ENCODE measurements at places on chromosomes 5 and 9. TPM values are rescaled to one million over a fixed set of nuclear protein-coding genes. Genes with fewer than 3 reads are reported as not detected.

DNA sequence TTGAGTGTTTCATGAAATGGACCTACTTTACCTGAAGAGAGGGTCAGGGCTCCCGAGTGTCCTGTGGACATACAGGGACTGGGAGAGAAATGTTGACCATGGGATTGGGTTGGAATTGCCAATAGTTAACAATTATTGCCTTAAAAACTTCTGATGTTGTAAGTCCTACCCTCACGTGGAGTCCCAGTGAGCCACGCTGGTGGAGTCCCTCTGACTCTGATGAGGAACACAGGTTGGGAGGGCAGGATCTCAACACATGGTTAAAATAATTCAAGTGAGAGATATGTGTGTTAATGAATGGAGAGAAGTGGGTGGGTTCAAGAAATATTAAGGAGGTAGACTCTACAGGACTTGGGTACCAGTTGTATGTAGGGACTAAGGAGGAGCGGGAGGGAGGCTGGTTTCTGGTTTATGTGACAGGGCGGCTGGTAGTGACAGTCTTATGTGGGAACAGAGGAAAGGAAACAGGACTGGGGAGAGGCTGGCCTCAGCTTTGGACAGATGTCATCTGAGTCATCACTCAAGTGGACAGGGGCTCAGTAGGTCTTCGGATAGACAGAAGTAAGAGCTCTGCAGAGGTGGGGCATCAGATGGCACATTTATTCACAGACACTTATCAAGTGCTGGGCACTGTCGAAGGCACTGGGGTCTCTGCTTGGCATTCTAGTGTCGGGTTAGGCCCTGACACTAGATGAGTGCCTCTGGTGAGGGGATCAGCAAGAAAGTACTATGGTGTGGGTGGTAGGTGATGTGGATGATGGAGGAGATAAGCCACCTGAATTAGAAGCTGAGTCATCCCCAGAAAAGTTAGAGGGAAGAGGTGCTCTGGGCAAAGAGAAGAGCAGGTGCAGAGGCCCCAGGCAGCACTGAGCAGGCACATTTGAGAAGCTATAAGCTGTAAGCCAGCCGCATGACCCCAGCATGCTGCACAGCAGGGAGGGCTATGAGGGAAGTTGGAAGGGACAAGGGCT, 27.2 kb downstream of the MAML1 start:
- DNase-seq, result no peak

DNA sequence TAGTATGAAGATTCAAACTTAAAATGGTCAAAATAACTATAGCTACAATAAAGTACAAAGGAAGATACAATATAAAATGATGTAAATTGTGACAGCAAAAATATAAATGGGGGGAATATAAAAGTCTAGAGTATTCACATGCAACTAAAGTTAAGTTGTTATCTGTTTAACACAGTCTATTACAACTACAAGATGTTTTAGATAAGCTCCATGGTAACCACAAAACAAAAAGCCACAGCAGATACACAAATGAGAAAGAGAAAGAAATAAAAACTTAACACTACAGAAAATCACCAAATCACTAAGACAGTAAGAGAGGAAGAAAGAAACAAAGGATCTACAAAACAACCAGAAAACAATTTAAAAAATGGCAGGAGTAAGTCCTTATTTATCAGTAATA, 17.0 kb upstream of the SH3TC2 start:
- no peak for DNase-seq

DNA sequence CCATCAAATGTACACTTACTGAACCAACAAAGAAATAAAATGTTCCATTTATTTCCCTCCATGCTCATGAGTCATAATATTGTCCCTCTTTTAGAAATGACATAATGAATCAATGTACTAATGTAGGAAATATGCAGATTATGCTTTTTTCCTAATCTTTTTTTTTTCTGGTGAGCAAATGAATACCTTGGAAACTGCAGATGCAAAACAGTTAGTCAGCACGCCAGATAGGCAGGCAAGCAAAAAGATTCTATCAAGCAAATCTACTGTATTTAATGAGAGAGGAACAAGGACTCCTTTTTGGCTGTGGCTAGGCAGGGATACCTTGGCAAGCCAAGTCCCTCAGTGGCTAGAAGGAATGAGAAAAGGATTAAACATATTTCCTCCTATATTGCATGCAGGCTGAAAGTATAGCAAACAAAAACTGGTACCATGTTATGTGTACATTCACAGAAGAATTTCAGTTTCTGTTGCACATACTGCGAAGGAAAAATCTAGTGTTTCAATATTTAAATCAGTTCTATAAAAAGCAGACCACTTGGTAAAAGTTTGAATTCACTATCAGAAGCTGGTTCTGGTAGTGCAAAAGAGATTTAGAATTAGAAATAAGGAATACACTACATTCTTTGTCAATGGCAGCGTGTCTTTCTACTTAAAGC, 605.4 kb downstream of the TLE1 start:
- no peak for DNase-seq

GRCh38 chr9:130830231-130830760, 4.8 kb upstream of the ABL1 start:
- DNase-seq, result no peak

DNA sequence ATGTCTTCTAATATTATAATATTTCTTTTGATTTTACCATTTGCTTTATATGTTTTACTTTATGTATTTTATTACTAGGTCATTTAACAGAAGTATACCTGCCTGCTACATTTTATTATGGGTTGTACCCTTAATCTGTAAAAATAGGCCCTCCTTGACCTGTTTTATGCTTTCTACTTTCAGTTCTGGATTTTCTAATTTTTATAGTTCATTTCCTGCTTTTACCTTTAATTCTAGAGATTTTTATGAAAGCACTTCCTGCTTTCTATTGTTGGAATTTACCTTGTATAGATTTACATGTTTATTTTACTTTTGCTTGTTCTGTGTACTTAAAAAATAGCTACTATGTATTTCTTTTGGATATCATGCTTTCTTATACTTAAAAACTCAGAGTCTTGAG, 20.6 kb downstream of the ZNF618 start:
- no peak for DNase-seq

DNA sequence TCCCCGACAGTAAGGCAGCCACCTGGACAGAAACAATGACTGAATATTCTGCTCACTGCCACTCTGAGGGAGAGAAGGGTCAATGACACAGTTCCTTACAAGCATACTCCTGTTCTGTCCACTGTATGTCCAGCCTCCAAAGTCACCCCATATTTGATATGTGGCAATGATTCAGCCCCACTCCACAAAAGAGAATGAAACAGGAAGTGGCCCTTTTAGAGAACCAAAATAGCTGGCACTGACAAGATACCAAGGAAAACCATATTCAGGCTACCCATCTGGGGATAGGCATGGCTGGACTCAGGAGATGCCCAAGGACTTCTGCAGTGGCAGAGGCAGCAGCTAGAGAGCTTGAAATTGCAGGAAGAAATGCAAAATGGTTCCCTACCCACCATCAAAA, 12.8 kb upstream of the GFRA3 start:
- no peak for DNase-seq

ZNF354C gene
- total RNA-seq, result 7.1 TPM

LECT2 gene
- total RNA-seq, result not detected
